Activated CD4-positive, alpha-beta memory T cell treated with anti-CD3 and anti-CD28 coated beads for 36 hours (primary cell): ENCODE measurements at places on chromosomes 12 and 14. TPM values are rescaled to one million over a fixed set of nuclear protein-coding genes. Genes with fewer than 3 reads are reported as not detected.

The A2M gene
- total RNA-seq = not detected

The VRTN gene
- not detected for total RNA-seq

DNA sequence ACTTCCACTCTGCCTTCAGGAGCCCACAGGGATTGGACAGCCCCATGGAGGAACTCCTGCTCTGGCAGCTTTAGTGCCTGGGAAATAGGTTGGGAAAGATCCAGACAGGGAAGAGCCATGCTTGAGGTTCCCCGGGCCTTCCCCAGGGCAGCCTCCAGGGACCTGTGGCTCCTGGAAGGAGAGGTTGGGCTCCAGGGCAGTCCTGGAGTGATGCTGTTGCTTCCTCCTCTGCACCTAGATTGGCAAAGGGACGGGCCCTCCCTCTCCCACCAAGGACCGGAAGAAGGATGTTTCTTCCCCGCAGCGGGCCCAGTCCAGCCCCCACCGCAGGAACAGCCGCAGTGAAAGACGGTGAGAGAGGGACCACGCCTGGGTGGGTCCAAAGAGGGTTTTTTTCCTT, 16.5 kb downstream of the VASH1 start:
- DNase-seq = no peak

- DNase-seq = peak; percentile 24
These were observed 73.3 kb upstream of the PLXNC1 start for GRCh38 chr12:94074980-94075629.

GRCh38 chr12:39267886-39268285, 175.0 kb downstream of the KIF21A start:
- DNase-seq = no peak

- DNase-seq = no peak
These were observed 2.8 kb upstream of the TSPAN8 start for GRCh38 chr12:71160585-71160984.

DNA sequence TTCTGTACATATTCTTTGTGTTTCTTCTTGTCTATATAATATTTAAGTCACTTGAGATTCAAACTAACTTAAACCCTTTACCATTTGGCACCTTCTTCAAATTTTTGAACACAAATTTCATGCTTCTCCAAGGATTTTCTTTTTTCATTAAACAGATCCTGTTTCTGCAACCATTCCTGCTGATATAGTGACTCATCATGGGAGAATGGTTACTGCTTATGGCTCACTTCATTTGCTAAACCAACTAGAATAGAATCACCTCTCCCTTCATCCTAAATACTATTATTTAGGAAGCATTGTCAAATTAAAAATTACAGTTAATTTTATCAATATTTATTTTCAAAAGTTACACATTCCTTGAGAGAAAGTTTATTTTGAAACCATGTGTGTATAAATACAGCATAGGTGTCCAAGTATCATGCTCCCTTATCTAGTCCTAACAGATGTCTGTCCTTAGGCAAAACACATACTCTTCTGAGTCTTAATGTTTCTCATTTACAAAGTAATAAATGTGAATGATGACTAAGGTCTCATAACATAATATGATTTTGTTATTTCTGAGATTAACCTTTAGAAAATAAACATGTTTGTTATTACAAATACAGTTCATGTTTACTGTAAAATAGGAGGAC, 40.7 kb downstream of the PLCZ1 start:
- DNase-seq = no peak

DNA sequence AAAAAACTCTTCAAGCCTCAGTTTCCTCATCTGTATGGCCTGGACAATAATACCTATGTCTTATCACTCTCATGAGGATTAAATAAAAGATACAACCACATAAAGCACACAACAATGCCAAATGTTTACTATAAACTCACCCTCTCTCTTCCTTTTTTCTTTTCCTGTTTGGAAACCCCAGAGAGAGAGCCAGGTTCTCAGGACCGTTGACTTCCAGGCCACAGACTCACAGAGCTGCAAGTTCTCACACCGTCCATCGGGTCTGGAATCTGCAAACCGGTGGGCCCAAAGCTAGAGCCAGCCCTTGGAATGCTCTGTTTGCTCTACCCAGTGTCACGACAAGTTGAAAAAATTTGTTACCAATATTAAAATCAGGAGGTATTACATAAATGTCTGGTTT, 4.6 kb upstream of the CD4 start:
- DNase-seq = no peak

DNA sequence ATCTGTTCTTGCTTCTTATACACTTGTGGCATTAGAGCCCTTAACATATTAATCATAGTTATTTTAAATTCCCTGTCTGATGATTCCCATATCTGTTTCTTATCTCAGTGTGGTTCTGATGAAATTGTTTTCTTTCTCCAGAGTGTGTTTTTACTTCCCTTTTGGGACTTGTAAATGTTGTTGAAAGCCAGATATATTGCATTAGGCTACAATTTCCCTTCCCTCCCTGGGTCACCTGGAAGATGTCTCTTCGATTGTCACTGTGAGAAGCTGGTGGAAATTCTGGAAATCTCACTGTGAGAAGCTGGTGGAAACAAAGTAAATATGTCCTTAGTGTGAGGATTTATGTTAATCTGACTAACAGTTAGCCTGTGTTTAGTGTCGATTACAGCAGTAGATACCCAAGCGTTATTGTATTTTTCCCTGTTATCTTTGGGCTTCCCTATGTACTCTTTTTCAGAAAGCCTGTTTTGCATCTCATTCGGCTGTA, 717.3 kb downstream of the TRHDE start:
- DNase-seq = no peak

DNA sequence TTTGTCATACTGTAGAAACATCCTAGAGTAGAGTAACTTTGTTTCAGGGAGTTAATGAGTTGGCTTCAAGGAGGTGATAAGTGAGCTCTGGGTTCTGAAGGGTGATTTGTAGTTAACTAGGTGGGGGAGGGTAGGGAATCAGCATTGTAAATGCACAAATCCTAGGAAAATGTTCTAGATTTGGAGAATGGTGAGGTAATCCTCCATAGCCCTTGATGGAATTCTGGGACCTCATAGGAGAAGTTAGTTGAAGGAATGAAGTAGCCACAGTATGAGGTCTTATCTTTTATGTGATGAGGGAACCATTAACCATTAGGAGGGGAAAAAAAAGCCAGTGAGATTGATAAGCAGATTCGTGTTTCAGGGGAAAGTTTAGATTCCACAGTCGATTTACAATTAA, 8.0 kb downstream of the CNOT2 start:
- no peak for DNase-seq

GRCh38 chr12:34350092-34351041, 328.1 kb downstream of the ALG10 start:
- no peak for DNase-seq

The CEBPE gene
- total RNA-seq = 0.19 TPM

The EVL gene
- total RNA-seq = 174 TPM

DNA sequence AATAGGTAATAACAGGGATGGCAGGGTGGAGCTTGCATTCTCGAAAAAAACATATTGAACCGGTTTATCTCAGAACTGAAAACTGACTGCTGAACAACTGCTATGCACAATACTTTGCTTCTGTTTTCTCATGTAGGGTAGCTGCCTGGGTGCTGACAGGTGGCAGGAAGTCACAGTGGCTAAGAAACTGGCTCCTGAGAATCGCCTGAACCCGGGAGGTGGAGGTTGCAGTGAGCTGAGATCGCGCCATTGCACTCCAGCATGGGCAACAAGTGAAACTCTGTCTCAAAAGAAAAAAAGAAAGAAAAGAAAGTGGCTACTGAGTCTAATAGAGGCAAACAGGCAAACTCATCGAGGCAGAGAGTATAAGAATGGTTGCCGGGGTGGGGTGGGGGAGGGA, 113.1 kb downstream of the CCDC60 start:
- no peak for DNase-seq

The FBXO34 gene
- total RNA-seq = 19.8 TPM

DNA sequence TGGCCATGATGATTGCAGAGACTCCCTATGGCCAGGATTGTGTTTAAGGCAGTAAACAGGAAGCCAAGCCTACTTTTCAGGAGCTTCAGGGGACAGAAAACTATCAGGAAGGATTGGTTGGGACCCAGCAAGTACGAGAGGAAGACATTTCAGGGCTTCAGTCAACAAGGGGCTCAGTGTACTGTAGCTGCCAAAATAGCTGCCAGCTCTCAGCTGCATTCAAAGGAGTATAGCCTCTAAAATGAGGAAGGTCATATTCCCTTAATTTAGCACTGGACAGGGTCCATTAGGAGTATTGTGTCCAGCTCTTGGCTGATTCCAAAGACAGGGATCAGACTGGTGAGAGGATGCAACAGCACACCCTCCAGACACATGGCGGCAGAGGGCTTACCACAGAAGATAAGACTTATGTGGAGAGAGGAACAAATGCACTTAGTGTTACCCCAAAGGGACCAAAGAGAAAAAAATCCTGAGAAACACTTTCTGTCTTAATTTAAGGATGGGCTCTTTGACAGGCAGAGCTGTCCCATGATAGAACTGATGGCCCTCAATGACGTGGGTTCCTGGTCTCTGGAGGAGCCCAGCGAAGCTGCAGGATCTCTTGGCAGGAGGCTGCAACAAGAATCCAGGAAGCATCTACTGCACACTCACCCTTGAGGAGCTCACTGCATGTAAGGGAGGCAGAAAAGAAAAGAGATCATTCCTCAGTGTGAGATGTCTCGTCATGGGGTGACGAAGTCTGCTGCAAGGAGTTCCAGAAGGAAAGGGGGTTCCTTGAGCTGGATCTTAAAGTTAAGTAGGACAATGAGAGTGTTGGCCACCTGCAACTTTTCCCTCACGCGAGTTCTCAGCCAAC, 14.8 kb downstream of the BDKRB1 start:
- no peak for DNase-seq

DNA sequence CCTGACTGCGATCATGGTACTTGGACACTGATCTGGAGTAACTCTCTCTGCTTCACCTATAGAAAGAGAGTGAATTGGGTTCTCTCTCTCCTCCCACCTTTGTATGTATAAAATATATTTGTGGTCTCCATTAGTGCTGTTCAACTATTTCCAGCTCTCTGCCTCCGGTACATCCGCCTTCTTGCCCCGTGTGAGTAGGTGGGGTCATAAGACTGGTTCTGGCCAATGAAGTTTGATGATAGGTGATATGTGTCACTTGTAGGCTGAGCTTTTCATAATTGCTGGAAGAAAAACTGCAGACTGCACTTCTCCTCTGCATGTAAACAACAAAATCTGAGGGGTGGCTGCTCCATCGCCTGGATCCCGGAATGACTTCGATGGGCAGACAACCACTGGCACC, 210.4 kb downstream of the EXOC5 start:
- DNase-seq = no peak

DNA sequence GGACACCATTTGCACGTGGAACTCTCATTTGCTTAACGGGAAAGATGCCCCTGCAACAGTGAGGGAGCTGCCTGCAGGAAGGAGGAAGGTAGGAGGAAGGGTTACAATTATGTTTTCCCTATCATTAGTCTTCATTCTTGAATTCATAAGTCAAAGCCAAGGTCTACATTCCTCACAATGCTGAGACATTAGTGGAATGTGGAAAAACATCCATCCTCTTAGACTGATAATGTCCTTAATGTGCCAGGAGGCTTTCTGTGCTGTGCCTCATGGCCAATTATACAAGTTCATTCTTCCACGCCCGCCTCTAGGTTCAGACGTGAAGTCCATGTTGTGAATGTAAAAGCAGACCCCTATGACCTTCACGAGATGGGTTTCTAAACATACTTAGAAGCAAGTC, 1212.4 kb upstream of the TMEM132C start:
- DNase-seq = no peak

The DAO gene
- total RNA-seq = not detected

DNA sequence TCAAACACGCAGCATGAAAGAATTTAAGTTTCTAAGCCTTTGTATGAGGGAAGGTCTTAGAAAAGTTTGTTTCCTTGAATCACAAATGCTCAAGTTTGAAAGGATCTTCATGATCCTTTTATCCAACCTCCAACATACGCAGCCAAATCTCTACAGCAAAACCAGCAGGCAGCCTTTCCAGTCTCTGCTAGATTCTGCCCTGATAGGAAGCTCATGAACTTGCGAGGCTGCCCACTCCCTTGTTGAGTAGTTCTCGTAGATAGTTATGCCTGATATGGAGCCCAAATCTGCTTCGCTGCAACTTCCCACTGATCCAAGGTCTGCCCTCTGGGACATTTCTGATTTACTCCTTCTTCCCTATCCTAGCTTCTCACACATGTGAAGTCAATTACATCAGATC, 272.9 kb downstream of the EGLN3 start:
- no peak for DNase-seq

The ANKRD33 gene
- total RNA-seq = not detected

DNA sequence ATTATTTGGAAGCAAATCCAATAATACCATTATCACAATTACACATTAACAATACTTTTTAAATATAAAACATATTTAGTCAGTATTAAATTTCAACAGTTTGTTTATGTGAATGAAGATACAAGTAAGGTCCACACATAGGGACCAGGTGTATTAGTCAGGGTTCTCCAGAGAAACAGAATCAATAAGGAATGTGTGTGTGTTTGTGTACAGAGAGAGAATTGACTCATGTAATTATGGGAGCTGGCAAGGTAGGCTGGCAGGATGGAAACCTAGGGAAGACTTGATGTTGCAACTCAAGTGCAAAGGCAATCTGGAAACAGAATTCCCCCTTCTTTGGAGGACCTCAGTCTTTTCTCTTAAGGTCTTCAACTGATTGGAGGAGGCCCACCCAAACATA, 123.2 kb upstream of the OTX2 start:
- DNase-seq = no peak

DNA sequence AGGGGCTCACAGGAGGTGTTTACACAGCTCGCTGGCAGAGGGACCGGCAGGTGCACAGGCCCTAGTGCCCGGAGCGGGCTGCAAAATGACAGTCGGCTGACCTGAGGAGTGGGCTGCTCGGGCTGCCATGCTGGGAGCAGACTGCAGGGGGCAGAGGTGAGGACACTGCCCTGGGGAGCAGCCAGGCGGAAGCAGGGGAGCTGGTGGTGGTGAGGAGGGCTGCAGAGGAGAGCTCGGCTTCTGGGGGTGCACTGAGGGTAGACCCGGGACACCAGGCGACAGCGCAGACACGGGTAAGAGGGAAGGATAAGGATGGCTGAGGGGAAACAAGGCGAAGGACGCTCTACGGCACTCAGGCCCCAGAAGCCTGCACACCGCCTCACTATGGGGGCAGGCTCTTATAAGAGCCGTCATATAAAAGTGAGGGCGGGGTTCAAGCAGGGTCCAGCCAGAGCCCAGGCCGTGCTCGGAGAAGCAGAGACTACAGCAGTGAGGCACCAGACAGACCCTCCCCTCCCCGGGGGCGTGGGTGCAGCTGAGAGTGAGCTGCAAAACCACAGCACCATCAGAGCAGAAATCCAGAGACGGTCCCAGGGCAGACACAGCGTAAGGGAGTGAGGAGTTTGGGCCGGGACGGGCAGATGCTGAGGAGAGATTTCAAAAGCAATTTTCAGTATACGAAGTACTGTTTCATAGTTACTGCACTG, 62.5 kb downstream of the CCDC88C start:
- DNase-seq = peak; percentile 63

GRCh38 chr12:117882181-117882580, 86.6 kb downstream of the KSR2 start:
- no peak for DNase-seq

The ACOT4 gene
- 3.3 TPM for total RNA-seq

The WNT5B gene
- not detected for total RNA-seq
